ENCODE measurements at places on chromosomes 4 and X. TPM values are rescaled to one million over a fixed set of nuclear protein-coding genes. Genes with fewer than 3 reads are reported as not detected.

GRCh38 chr4:3434881-3435685, 6.7 kb upstream of the HGFAC start:
- no peak overlapping the region for H3K27ac ChIP-seq
- H3K36me3 ChIP-seq: peaks cover 7% of the 10 kb centered on the region
- H3K4me3 ChIP-seq: no peak overlapping the region
- peaks cover 23% of the 10 kb centered on the region for H3K4me1 ChIP-seq
- H3K27me3 ChIP-seq: no peaks in the 10 kb centered on the region

- H3K36me3 ChIP-seq: no peaks in the 10 kb centered on the region
- H3K4me3 ChIP-seq: no peak overlapping the region
- H3K27me3 ChIP-seq: no peaks in the 10 kb centered on the region
- peaks cover 3% of the 10 kb centered on the region for H3K4me1 ChIP-seq
Observed at GRCh38 chr4:92969650-92970379, 666.0 kb downstream of the GRID2 start.

- peaks cover 11% of the 10 kb centered on the region for H3K4me1 ChIP-seq
- no peak overlapping the region for H3K27ac ChIP-seq
- no peak overlapping the region for H3K4me3 ChIP-seq
- DNase-seq: no peak
- H3K36me3 ChIP-seq: no peaks in the 10 kb centered on the region
- no peaks in the 10 kb centered on the region for H3K27me3 ChIP-seq
Observed at GRCh38 chr4:77147079-77147782, 9.8 kb upstream of the CCNG2 start.

DNA sequence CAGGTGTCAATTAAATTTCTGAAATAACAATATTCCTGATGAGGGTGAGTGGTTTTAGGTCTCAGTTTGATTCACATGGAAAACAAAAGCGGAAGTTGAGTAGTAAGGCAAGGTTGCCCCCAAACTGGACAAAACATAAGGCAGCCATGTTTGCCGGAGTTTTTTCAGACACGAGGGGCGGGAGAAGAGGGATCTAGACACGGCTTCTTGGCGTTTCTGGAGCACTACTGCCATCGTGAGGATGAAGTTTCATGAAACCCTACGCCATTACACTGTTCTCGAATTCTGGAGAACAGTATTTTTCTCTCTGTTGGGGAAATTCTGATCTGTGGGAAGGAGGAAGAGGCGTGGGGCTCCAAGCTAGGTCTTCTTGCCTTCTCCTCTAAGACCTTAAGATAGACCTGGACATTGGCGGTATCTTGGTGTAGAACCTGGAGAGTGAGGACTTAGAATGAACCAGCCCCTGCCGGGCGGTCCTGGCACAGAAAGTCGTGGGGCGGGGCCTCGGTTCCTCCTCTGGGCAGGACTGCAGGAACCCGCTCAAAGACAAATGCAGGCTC, 160.3 kb downstream of the OR13H1 start:
- peak overlapping the region; percentile 71 for H3K4me3 ChIP-seq
- no peak for DNase-seq
- peak overlapping the region; percentile 43 for H3K27ac ChIP-seq
- H3K27me3 ChIP-seq: no peaks in the 10 kb centered on the region
- no peaks in the 10 kb centered on the region for H3K4me1 ChIP-seq

- no peak overlapping the region for H3K27ac ChIP-seq
- DNase-seq: no peak
- peaks cover 16% of the 10 kb centered on the region for H3K4me1 ChIP-seq
- no peaks in the 10 kb centered on the region for H3K36me3 ChIP-seq
- no peak overlapping the region for H3K4me3 ChIP-seq
Observed at GRCh38 chrX:10615931-10616774, 4.2 kb downstream of the MID1 start.

DNA sequence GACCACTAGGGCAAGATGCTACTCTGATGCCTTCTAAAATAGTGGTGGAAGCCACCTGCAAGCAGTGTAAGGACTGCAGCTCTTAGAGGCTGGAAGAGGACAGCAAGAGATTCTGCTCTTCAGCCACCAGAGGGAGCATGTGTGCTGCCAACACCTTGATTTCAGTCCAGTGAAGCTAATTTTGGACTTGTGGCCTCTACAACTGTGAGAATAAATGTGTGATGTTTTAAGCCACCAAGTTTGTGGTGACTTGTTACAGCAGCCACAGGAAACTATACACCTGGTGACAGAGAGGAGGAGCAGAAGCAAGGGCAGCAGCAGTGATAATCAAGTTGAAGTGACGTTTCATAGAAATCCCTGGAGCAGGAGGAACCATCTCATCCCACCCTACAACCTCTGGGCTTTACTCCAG, 55.9 kb downstream of the FGFBP1 start:
- H3K27ac ChIP-seq: no peak overlapping the region
- no peaks in the 10 kb centered on the region for H3K36me3 ChIP-seq
- no peaks in the 10 kb centered on the region for H3K27me3 ChIP-seq
- peak; percentile 85 for DNase-seq
- H3K4me1 ChIP-seq: peaks cover 3% of the 10 kb centered on the region

- no peak overlapping the region for H3K27ac ChIP-seq
- peaks cover 20% of the 10 kb centered on the region for H3K36me3 ChIP-seq
- no peak overlapping the region for H3K4me3 ChIP-seq
- H3K4me1 ChIP-seq: no peaks in the 10 kb centered on the region
Observed at GRCh38 chr4:39825090-39825489, 127.2 kb downstream of the UBE2K start.

DNA sequence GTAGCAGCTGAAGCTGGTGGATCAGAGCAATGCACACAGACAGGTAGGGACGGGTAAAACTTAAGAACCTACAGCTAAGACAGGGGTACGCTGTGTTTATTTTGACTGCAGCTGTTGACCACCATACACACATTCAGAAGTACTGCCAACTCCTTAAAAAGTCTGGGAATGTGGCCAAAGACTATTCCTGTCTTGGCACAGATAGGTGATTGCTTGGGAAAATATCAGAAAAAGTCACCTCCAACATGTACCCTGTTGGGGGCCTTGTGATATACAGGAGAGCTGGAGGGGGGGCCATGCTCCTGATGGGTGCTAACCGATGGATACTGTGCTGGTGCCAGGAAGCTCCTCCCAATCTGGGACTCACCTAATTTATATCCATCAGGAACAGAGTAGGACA, 121.2 kb downstream of the VCX2 start:
- H3K36me3 ChIP-seq: no peaks in the 10 kb centered on the region
- H3K27me3 ChIP-seq: no peaks in the 10 kb centered on the region
- no peak overlapping the region for H3K27ac ChIP-seq
- no peak overlapping the region for H3K4me3 ChIP-seq
- H3K4me1 ChIP-seq: no peaks in the 10 kb centered on the region

- no peak overlapping the region for H3K4me3 ChIP-seq
- peaks cover 28% of the 10 kb centered on the region for H3K27me3 ChIP-seq
- no peaks in the 10 kb centered on the region for H3K36me3 ChIP-seq
- peaks cover 3% of the 10 kb centered on the region for H3K4me1 ChIP-seq
Observed at GRCh38 chr4:141131723-141132071, 1.6 kb downstream of the RNF150 start.

DNA sequence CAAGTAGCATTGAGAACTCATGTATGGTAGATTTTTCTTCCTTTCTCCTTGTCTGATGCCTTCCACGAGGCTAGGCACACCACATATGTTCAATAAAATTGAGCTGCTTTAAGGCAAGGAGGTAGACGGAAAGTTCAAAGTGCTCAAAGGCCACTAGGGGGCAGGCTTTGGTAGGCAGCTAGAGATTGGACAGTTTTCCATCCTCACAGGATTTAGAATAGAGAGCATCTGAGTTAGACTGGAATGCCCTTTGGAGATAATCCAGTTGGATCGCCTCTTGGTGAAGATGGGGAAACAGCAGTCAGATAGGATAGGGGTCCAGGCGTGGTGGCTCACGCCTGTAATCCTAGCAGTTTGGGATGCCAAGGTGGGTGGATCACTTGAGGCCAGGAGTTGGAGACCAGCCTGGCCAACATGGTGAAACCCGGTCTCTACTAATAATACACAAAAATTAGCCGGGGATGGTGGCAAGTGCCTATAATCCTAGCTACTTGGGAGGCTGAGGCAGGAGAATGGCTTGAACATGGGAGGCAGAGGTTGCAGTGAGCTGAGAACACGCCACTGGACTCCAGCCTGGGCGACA, 30.4 kb downstream of the ELF4 start:
- H3K4me1 ChIP-seq: no peaks in the 10 kb centered on the region
- H3K4me3 ChIP-seq: no peak overlapping the region
- no peak for DNase-seq
- no peaks in the 10 kb centered on the region for H3K27me3 ChIP-seq
- H3K36me3 ChIP-seq: no peaks in the 10 kb centered on the region

GRCh38 chr4:151854731-151855130, 93.9 kb upstream of the GATB start:
- H3K27ac ChIP-seq: no peak overlapping the region
- no peaks in the 10 kb centered on the region for H3K36me3 ChIP-seq
- no peaks in the 10 kb centered on the region for H3K27me3 ChIP-seq
- DNase-seq: no peak

DNA sequence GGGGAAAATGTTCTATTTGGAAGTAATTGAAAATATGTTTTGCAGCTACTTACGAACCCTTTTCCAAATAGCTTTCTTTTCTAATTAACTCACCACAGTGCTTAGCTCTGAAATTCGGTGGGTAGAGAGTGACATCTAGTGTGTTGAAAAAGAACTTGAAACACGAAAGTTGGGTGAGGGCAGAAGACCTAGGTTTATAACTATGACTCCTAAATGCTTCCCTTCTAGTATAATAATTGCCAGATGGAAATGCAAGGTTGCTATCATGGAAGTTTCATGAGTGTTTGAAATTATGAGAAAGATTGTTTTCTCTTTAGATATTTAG, 77.3 kb upstream of the NOCT start:
- DNase-seq: no peak
- H3K4me3 ChIP-seq: no peak overlapping the region
- H3K27ac ChIP-seq: no peak overlapping the region

DNA sequence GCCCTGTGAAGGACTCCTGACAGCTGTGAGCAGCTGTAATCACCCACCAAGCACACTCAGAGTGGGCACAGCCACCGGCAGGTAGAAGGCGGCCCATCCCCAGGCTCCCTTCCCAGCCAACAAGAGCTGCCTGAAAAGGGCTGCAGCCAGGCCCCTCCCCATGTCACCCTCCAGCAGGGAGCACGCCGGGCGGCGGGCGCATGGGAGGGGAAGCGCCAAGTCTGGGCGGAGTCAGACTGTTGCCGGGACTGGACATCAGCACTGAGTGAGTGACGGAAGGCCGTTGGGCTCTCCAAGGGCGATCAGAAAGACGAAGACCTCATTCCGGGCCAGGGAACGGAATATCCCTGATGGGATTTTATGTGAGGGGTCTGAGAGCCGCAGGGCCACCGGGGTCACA, 82.1 kb downstream of the PPP2R2C start:
- H3K4me1 ChIP-seq: peaks cover 19% of the 10 kb centered on the region
- no peak for DNase-seq
- peaks cover 6% of the 10 kb centered on the region for H3K27me3 ChIP-seq

DNA sequence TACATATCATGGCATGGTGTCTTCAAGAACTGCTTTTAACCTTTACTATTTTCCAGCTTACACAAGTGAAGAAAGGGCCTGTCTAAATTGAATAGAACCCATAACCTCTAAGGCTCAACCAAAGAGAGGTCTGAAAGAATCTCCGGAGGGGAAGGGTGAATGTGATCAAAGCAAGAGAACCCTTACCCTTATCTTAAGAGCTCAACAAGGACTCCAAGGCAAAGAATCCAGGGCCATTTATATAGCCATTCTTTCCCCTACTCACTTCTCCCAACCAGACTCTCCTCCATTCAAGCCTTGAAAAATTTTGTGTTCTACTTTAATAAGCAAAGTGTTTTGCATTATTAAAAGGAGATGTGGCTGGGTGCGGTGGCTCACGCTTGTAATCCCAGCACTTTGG, 118.7 kb downstream of the SH3RF1 start:
- no peaks in the 10 kb centered on the region for H3K27me3 ChIP-seq
- H3K36me3 ChIP-seq: peaks cover 16% of the 10 kb centered on the region
- no peak overlapping the region for H3K4me3 ChIP-seq
- H3K27ac ChIP-seq: no peak overlapping the region

GRCh38 chr4:8647094-8647570, 54.6 kb downstream of the CPZ start:
- no peaks in the 10 kb centered on the region for H3K4me1 ChIP-seq
- H3K27ac ChIP-seq: no peak overlapping the region
- H3K4me3 ChIP-seq: no peak overlapping the region

DNA sequence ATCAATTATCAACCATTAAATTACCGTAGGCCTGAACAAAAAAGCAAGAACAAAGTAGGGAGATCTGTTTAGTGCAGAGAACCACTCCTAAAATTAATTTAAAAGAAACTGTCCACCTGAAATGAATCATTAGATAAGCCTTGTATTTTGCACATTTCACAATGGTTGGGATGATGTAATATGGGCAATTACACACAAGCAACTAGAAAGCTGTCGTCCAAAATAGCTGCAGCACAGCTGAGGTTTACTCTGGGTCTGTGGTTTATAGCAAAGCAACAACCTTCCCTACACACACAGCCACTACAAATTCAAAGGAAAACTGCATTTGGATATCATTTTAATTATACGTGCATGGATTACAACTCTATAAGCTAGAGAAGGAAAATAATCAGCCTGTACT, 28.5 kb downstream of the PCDH19 start:
- no peaks in the 10 kb centered on the region for H3K4me1 ChIP-seq
- H3K27me3 ChIP-seq: no peaks in the 10 kb centered on the region
- H3K27ac ChIP-seq: no peak overlapping the region
- H3K36me3 ChIP-seq: no peaks in the 10 kb centered on the region
- H3K4me3 ChIP-seq: no peak overlapping the region

DNA sequence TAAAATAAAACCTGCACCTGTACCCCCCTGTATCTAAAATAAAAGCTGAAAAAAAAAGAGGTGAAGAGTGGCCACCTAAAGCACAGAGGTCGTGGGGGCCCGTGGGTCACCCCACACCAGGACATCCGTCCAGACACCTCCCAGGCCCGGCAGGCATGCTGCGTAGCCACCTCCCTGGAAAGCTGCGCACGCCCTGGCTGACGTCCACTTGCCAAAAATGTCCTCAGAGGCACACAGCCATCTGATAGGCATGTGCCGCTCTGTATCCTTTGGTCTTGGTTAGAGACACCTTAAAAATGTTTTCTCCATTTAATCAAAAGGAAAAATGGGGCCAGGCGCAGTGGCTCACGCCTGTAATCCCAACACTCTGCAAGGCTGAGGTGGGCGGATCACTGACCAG, 17.7 kb downstream of the FAM53A start:
- no peak overlapping the region for H3K4me3 ChIP-seq
- no peaks in the 10 kb centered on the region for H3K27me3 ChIP-seq
- H3K4me1 ChIP-seq: no peaks in the 10 kb centered on the region

CDKL2 gene
- 0.64 TPM for polyA plus RNA-seq

TREX2 gene
- 0.31 TPM for polyA plus RNA-seq

MTHFD2L gene
- polyA plus RNA-seq: 30.4 TPM

HS3ST1 gene
- polyA plus RNA-seq: 2.0 TPM

TRMT2B gene
- polyA plus RNA-seq: 12.1 TPM

ERAS gene
- polyA plus RNA-seq: not detected

RIBC1 gene
- polyA plus RNA-seq: 0.42 TPM

ARHGEF9 gene
- polyA plus RNA-seq: 13.8 TPM

NXF2B gene
- polyA plus RNA-seq: not detected

BBS12 gene
- polyA plus RNA-seq: 2.5 TPM

IL13RA2 gene
- polyA plus RNA-seq: 0.70 TPM

PKD2 gene
- polyA plus RNA-seq: 18.5 TPM

C4orf36 gene
- 1.2 TPM for polyA plus RNA-seq
